Right forelimb (tissue), 1 donor: ENCODE measurements at places on chromosomes 16 and 17.

GRCh38 chr16:67163999-67164558, 466 bp upstream of the HSF4 start:
- no peak for DNase-seq

DNA sequence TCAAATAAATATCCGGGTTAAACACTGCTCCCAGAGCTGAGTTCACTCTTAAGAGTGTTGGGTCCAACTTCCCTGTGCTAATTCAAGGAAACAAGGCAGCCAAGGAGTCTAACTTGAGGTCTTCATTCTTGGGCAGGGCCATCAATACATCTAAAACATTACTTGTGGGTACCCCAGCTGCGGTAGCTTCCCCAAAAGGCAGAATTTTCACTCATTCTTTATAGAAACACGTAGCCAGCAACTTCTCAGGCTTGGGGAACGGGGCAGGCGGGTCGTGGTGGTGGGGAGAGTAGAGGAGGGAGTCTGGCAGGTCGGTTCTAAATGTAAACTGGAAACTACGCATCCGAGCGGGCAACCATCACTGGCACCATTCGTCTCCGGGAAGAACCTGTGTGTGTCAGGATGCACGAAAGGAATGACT, 666 bp upstream of the METTL9 start:
- no peak for DNase-seq

DNA sequence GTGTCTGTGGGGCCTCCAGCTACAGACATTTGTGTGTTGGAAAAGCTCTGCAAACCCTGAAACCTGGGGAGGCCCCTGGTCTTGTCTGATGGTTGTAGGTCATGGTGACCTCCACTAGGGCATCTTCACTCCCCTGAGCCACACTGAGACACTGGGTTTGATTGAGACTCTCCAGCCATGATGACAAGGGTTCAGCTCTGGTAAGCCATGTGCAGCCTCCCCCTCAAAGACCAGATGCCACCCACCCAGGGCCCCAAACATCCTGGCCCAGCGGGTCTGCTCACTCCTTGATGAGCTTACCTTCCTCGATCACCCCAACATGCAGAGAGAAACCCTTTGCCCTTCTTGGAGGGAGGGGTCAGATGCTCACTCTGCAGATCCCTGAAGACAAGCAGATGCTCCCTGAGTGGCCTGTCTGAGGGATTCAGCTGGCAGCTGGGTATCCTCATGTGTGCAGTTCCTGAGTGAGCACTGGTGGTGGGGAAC, 101.6 kb downstream of the METRNL start:
- DNase-seq, result no peak

DNA sequence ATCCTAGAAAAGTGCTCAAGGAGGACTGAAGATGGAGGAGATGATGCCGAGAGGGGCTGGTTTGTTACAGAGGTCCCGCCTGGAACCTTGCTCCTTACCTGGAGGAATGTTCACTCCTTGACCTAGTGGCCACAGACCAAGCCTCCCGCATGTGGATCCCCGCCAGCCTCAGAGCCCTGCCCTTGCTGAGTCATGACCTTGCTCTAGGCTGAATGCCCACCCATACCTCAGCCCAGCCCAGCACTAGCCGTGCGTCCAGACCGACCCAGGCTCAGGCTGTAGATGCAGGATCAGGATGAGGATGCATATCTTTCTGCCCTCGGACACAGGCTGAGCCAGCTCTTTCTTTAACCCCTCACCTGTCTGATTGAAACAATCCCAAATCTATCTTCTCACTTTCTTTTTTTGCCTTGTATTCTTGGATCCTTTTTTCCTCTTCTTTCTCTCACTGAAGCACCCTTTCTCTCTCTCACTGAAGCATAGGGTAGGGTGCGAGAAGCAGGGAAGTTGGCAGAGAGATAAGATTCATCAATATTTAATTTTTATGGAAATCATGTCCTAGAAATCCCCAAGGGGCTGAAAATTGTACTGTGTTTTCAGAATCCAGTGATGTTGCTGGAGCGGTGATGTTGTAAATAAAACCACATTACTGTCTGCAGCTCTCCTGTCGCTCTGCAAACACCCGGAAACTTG, 34.9 kb downstream of the WSCD1 start:
- no peak for DNase-seq

DNA sequence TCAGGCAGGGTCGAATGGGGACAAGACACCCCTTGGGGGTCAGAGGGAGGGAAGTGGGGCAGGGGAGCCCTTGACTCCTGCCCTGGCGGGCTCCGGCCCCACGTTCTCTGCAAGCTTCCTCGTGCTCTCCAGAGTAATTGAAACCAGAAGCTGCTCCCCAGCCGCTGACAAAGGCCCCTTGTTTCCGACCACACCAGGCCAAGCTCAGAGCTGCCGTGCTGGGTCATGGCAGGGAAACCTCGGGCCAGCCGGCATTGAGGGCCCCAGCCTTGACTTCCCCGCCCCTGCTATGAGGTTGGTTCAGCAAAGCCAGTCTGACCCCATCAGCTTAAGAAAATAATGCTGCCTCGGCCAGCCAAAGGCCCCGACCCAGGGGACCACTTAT, 43.3 kb downstream of the TIMM22 start:
- peak; percentile 75 for DNase-seq

- DNase-seq, result peak; percentile 18
Observed at GRCh38 chr16:57531253-57531575, 5.2 kb downstream of the CCDC102A start.

- DNase-seq, result no peak
Observed at GRCh38 chr17:43085474-43085873, 39.7 kb downstream of the BRCA1 start.

GRCh38 chr16:3112881-3113574, 642 bp downstream of the ZNF205 start:
- DNase-seq, result peak; percentile 57

DNA sequence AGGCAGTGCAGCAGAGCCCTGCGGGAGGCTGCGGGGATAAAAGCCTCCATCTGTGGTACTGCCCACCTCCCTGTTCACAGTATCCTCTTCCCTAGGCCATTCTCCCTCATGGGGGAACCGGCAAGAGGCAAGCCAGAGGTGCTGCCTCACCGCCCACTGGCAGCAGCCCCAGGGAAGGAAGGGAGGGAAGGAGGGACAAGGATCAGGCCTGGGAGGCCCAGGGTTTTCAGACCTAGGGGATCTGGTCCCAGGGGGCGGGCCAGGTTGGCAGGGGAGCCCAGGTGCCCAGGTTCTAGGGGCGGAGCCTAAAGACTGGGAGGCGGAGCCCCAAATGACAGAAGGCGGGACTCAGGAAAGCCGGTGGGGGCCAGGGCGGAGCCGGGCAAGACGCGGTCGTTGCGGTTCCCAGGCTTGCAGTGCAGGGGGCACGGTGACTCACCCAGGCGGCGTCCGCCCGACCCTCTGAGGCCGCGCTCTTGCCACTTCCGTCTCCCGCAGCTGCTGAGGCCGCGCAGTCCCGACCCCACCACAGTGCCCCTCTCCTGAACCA, 3.0 kb upstream of the MTMR4 start:
- DNase-seq, result no peak

DNA sequence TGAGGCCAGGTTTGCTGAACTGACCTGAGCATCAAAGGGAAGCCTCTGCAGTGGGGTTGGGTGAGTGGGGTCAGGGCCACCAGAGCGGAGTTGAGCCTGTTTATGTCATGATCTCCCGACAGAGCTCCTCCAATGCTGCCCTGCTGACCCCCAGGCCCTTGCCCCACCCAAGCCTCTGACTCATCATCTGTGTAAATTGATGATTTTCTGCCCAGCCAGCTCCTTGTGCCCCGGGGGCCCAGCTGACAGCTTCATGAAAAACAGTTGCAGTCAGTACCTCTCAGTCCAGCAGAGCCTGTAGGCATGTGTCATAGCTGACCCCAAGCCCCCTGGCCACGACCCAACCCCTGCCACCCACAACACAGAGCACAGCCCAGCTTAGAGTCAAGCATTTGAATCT, 134.9 kb downstream of the CCT6B start:
- no peak for DNase-seq

DNA sequence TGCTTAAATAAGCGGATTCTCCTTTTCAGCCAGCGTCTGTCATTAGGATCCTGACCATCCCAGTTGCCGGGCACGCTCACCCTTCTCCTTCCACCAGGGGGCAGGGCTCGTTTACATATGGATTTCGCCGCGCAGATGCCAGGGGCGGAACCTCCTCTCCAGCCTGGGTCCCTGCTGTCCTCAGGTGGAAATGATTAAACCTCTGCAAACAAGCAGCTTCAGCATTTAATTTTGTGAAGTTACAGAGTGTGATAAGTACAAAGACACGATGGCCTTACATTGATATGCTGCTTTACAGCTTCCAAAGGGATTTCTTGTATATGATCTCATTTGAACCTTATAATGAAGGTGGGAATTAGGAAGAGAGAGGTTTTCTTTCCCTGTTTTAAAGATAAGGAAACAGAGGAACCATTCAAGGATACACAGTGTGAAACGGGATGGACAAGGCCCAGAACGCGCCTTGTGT, 3.9 kb upstream of the KRT28 start:
- peak; percentile 83 for DNase-seq

DNA sequence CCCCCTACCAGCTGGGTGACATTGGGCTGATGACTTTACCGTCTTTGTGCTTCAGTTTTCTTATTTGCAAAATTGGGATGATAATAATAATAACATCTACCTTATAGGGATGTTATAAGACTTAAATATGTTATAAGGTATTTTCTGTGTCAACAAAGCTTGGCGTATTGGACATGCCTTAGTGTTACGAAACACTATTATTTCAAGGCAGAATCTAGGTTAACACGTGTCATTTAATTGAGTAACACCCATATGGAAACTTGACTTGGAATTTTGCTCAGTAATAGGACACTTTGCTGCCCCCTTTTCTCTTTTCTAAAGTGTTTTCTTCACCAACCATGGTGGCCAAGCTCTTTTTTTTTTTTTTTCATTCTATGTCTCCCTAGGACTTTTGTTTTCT, 294.2 kb upstream of the SALL1 start:
- DNase-seq, result no peak

DNA sequence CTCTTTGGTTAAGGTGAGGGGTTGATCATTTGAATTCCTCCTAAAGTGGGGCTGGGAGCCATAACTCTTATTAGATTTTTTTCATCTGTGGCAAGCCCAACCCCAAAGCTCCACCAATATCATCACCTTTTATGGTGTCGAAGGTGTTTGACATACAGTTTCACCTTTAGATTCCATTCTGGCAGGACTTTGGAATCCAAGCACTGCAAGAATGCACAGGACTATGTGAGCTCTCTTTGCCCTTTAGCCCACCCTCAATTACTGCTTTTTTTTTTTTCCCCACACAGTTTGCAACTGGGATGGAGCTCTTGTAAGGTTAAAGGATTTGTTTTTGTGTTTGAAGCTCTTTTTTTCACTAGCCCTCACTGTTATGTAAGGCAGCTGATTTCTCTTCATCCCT, 154.0 kb upstream of the KCNJ16 start:
- no peak for DNase-seq

DNA sequence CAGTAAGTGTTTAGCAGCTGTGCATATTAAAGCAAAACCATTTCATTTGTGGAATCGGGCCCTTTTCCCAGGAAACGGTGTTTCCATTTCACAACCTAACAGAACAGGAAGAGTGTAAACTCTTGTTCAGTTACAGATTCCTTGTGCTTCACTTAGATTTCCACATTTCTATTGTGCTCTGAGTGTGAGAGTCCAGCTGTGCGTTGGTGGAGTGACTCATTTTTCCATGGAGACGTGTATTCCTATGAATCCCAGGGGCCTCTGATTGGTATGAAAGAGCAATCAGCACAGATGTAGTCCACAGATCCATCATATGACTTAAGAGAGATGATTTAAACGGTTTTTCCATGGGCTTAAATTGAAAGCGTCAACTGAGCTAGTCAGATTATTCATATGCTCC, 13.3 kb upstream of the CAVIN1 start:
- peak; percentile 56 for DNase-seq

GRCh38 chr16:85114909-85115567, 2.8 kb upstream of the CIBAR2 start:
- DNase-seq, result peak; percentile 92

DNA sequence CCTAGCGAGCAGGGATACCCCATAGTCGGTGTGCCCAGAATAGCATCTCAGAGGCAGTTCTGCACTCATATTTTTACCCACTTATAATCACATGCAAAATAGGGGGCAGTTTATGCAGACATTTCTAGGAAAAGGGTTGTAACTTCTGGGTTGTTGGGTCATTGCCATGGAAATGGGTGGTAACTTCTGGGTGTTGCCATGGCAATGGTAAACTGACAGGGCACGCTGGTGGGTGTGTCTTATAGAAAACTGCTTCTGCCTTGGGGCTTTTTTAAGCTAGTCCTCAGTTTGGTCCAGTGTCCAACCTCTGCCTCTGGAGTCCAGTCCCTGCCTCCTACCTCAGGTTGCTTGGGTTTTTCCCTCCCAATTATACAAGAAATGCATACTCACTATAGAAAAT, 7.4 kb upstream of the SPAG9 start:
- no peak for DNase-seq

DNA sequence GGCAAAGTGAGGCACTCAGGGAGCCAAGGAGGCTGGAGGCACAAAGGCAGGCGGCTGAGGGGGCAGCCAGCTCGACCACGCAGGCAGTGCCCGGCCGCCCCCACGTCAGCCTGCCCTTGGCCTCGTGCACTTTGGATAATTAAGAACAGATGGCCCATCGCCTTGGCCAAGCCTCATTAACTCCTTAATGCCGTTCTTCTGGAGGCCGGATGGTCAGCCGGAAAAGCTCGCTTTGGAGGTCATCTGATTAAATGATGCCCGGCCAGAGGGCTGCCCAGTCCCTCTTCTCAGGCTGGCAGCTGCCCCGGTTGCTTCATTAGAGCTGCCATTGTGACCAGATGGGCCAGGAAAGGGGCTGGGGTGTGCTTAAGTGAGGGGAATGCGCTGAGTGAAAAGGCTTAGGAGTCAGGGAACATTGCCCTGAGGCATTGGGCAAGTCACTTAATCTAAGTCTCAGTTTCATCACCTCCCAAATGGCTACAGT, 364.0 kb downstream of the NPIPA8 start:
- DNase-seq, result no peak

- peak; percentile 91 for DNase-seq
Observed at GRCh38 chr17:7394452-7395191, at the start of gene PLSCR3. Gene PLSCR3 (minus strand): TSS chr17:7394525. CDS start chr17:7394110, 415 bp downstream.

DNA sequence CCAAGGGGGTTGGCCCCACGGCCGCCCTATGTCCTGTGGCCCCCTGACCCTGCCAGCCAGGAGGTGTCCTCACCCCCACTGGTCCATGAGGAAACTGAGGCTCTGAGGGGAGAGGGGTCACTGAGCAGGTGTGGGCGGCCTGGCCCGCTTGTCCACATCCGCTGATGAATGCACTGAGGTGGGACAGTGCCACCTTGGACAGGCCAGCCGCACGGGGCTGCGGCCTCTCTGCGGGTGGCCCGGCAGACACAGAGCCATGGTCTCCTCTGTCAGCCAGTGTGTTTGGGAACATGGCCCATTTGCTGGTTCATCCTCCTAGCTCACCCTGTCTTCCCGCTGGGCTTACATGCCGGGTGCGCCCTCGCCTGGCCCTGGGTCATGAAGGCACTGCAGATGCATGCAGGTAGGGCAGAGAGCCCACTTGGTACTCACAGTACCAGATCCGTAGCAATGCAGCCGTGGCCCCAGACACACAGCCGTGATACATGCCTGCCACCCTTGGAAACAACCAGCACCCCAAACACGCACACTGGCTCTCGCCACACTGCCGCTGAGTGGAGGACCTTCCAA, 93.9 kb downstream of the ENGASE start:
- DNase-seq, result no peak
